ENCODE measurements at places on chromosomes 2 and 18. TPM values are rescaled to one million over a fixed set of nuclear protein-coding genes. Genes with fewer than 3 reads are reported as not detected.
A peak's percentile ranks its signal among the peaks of the same experiment; 100 is the strongest.

DNA sequence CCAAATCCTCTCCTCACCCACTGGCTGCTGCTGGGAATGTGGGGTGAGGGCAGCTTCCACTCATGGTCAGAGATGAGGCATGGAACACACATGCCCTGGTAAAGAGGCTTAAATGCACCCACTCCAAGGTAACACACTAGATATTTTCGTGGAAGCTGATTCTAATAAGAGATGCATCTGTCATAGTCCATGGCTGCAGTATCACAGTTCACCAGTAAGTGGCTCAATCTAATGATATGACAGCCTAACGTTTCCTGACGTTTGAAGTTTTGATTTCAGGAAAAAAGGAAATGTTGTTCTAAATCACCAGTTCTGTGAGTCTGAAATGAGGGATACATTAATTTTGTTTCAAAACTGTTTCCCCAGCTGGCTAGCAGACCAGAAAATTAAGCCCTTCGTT lies 38.2 kb downstream of the LCT start:
- no peak for DNase-seq
- H3K36me3 ChIP-seq: no peaks in the 10 kb centered on the region
- no peak overlapping the region for H3K4me3 ChIP-seq
- H3K4me1 ChIP-seq: no peaks in the 10 kb centered on the region

DNA sequence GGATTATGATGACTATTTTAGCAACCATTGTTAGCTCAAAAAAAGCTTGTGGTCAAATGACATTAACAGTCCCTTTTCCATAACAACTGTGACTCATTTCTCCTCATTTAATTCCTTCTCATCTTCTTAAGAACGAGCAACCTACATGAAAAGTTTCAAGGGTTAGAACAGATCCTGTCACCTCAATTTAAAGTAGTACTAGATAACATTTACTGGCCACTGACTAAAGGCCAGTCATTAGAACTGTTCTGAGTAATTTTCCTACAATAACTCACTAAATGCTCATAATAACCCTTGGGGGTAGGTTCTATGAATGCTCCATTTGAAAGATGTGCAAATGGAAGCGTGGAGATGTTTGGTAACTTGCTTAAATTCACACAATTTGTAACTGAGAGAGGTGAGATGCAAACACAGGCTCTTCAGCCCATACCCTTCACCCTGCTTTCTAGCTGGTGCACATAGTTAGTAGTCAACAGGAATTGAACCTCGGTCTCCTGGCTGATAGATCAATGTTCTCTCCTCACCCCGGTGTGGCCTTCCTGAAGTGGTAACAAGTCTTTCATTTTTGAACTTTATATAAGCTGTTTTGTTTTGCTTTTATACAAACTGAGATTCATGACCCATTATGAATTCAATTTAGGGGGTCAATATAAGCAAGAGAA lies 212.5 kb downstream of the SETBP1 start:
- no peak for DNase-seq
- H3K27me3 ChIP-seq: no peaks in the 10 kb centered on the region
- H3K36me3 ChIP-seq: no peaks in the 10 kb centered on the region
- H3K4me1 ChIP-seq: peaks cover 6% of the 10 kb centered on the region

GRCh38 chr2:109614715-109615636 lies 812 bp downstream of the SOWAHC start:
- H3K4me1 ChIP-seq: no peaks in the 10 kb centered on the region
- peak overlapping the region; percentile 96 for H3K4me3 ChIP-seq
- DNase-seq: peak; percentile 24
- H3K27me3 ChIP-seq: no peaks in the 10 kb centered on the region
- no peaks in the 10 kb centered on the region for H3K36me3 ChIP-seq

CCDC121 gene
- total RNA-seq: 8.9 TPM

DNA sequence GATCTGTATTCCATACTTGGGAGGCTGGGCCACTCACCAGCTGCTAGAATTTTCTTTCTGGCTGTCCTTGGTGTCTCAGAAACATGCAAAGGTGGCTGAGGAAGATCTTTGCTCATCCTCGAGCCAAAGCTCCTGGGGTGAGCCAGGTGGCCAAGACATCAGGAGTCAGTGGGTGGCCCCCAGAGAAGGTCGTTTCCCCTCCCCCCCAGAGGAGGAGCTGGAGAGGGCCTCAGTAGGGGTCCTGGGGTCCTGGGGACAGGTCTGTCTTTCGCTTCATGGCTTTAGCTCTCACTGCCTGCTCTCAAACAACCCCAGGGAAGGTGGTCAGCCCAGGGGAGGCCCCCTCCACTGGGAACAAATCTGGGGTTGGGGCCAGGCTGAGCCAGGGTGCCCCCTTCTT lies 13.6 kb downstream of the KCNK3 start:
- no peak for DNase-seq
- no peaks in the 10 kb centered on the region for H3K4me1 ChIP-seq
- no peak overlapping the region for H3K4me3 ChIP-seq
- no peaks in the 10 kb centered on the region for H3K36me3 ChIP-seq
- H3K27me3 ChIP-seq: no peaks in the 10 kb centered on the region
- H3K27ac ChIP-seq: no peak overlapping the region

DNA sequence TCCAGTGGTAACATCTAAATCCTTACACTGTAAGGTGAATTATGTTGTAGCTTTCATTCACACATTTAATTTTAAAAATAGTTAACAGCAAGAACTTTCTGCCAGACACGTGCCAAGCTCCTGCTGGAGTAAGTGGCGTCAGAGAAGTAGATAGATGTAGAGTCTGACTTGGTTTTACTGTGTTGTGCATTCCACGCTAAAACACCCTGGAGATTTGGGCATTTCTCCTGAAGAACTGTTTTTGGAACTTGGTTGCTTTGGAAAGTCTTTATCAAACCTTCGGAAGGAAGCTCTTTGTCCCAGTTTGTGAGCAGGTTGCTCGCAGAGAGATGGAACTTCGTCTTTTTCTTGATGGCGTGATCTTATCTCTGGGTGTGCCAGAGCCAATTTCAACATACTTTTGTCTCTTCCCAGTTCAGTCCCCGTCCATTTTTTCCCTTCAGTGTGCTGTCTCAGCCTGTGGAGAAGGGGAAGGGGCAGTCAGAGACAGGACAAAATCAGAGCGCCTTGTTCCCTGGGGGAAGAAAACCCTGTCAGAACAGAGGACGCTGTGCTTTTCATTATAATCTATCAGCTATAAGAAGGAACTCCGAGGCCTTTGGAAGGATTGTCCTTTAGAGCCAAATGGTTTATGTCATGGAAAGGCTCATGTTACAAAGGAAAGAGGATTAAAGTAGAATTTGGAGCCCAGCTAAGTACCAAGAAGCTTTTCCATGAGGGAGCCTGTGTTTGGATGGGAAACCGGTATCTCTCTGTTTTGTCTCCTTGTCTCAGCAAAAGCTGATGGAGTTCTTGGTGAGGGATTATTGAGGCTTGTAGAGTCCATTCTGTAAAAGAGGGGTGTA lies 18.9 kb downstream of the GRHL1 start:
- no peaks in the 10 kb centered on the region for H3K27me3 ChIP-seq
- no peak overlapping the region for H3K4me3 ChIP-seq
- H3K36me3 ChIP-seq: no peaks in the 10 kb centered on the region
- DNase-seq: no peak
- H3K27ac ChIP-seq: peak overlapping the region; percentile 86

DNA sequence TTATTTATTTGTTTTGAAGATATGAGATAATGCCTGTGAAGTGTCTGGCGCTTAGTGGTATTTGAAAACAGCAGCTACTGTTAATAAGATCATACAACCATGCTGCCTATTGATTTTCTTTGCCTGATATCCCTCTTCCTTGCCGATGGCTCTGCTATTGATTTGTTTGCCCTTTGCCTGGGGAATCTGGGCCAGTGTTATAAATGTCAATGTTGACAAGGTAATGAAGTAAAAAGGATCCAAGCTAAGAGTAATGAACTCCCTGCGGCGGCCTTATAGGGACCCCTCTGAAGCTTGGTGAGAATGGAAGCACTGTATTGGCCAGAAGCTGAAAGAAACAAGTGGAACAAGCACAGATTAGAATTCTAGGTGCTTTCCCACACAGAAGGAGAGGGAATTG lies 854.6 kb downstream of the CNTNAP5 start:
- no peak overlapping the region for H3K27ac ChIP-seq
- no peak for DNase-seq
- no peak overlapping the region for H3K4me3 ChIP-seq
- no peaks in the 10 kb centered on the region for H3K4me1 ChIP-seq
- H3K27me3 ChIP-seq: no peaks in the 10 kb centered on the region
- no peaks in the 10 kb centered on the region for H3K36me3 ChIP-seq

GRCh38 chr18:5972298-5972697 lies 77.0 kb upstream of the TMEM200C start:
- no peak overlapping the region for H3K4me3 ChIP-seq
- DNase-seq: no peak
- H3K4me1 ChIP-seq: no peaks in the 10 kb centered on the region
- no peaks in the 10 kb centered on the region for H3K27me3 ChIP-seq
- H3K36me3 ChIP-seq: no peaks in the 10 kb centered on the region

TMBIM1 gene
- 330 TPM for total RNA-seq

All from breast epithelium (tissue), 4 donors.